ENCODE measurements at places on chromosomes 3 and 15. TPM values are rescaled to one million over a fixed set of nuclear protein-coding genes. Genes with fewer than 3 reads are reported as not detected.

DNA sequence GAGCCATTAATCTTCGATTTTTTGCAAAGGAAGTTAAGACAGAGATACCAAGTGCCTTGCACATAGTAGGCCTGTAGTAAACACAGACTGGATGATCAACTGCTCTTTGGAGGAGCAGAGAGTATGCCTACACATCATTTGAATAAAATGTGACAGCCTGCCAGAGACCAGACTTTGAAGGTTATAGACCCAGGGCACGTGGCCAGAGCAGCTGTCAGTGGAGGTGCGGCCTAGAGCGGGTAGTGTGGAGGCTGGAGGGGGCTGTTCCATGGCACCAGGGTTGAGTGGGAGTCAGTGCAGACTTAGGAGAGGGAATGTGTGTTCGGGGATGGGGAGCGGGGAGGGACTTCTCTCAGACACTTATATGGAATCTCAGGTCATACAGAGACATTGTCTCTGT is 80.8 kb downstream of the SMAD3 start:
- peak; percentile 65 for DNase-seq

Gene PLA2G4D
- not detected for total RNA-seq

Gene PAK6
- total RNA-seq: 63.4 TPM

Gene SERPINI2
- not detected for total RNA-seq

Measured in thyroid gland (tissue), 4 donors.